Ecto neural progenitor cell (in vitro differentiated cells): ENCODE measurements at places on chromosomes 16 and 17.

DNA sequence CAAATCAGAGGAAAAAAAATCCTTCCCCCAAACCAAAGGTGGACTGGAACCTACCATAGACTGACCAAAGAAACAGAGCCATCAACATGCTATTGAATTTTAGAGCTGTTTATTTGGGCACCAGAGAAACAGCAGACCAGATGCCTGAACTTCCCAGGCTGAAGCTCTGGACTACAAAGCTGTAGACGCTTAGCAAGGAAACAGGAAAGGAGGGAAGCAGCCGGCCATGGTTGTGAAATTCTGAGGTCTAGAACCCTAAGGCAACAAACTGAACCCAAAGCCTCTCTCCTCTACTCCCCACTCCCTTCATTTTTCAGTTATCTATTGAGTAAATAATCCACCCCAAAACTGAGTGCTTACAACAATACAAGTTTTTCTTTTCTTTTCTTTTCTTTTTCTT is 45.4 kb upstream of the MEIOC start:
- no peak for DNase-seq

- no peak for DNase-seq
Observed at GRCh38 chr17:33517746-33518145, 224.7 kb upstream of the ASIC2 start.

GRCh38 chr17:73782231-73782630 is 138.0 kb upstream of the SDK2 start:
- DNase-seq: no peak

GRCh38 chr17:19021622-19022083 is 17.1 kb upstream of the FAM83G start:
- no peak for DNase-seq

GRCh38 chr17:4951486-4951885 is 567 bp downstream of the ENO3 start:
- DNase-seq: no peak

- no peak for DNase-seq
Observed at GRCh38 chr17:15952916-15953790, 8.2 kb downstream of the ADORA2B start.

- no peak for DNase-seq
Observed at GRCh38 chr16:53636978-53637377, 66.7 kb downstream of the RPGRIP1L start.

DNA sequence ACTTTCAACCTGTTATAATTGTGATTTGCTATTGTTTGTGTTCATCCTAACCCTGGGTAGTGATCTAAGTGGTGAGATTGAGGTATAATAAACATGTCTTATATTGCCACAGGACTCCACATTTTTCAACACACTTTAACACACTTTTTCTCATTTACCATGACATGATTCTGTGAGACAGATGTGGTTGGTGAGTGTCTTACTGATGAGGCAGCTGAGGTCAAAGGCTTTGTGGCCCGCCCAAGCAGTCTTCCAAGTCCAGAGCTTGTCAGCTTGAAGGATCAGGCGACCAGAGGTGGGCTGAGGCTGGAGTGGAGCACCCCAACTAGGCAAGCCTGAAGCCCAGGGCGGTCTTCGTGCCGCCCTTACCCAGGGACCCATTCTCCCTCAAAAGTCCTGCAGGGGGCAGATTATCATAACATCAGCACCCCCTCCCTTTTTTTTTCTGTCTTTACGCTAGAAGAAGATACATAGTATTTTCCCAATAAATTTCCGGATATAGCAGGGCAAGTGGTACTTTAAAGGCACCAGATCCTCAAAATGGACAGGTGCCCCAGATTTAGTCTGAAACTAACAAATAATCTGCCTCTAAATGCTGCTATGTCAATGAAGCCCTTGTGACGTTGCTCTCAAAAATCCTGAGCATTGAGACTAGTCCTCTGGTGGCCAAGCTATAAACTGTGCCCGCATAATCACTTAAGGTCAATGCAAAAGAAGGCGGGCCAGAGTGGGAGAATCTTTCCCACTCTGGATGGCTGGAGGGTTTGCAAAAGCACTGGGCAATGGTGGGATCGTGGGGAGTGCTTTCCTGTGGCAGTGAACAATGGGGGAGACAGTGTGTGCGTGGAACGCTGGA is 21.1 kb downstream of the KCTD19 start:
- DNase-seq: no peak

DNA sequence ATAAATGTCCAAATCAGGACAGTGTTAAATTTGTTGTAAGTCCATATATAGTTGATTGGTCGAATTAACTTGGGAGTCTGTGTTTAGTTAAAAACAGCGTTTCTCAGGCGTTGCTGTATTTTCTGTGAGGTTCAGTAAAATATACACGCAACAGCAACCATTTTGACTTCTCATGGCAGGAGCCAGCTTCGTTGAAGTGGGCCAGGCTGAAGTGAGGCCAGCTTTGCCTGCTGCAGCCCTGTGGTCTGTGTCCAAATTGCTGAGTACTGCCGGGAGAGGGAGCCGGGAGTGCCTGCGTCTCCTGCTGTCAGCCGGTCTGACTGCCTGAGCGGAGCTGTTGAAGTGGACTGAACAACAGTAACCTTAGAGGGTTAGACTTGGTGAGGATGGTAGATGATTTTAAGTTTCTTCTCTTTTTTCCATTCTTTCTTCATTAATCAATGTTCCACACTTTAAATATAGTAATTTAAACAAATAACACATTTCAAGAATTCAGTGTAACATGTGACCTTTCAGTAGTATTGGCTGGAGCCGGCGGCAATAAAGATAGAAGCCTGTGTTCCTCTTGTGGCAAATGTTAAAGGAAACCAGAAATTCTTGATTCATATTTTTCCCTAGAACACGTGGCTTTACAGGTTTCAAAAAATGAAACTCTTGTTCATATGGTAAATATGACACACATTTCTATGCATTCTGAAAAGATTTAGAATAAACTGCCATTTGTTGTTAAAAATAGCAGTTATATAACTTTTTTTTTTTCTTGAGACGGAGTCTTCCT is 37.0 kb upstream of the ZNF750 start:
- peak; percentile 75 for DNase-seq

- DNase-seq: no peak
Observed at GRCh38 chr17:46264456-46265198, 30.3 kb upstream of the LRRC37A start.

DNA sequence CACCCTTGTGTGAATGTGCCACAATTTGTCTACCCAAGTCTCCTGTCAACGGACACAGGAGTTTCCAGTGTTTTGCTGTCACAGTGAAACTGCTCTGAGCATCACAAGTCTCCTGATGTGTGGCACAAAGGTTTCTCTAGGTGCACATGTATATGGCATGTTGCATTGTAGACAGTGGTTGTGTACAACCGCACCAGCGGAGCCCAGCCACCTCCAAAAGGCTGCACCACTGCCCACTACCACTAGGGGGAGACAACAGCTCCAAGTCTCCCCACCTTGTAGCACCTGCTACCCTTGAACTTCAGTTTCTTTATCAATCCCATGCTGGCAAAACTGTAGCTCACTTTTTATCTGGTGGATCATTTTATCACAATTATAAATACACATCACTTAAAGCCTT is 95.5 kb upstream of the ZNF469 start:
- no peak for DNase-seq

- no peak for DNase-seq
Observed at GRCh38 chr16:65200156-65200773, 78.4 kb upstream of the CDH11 start.

DNA sequence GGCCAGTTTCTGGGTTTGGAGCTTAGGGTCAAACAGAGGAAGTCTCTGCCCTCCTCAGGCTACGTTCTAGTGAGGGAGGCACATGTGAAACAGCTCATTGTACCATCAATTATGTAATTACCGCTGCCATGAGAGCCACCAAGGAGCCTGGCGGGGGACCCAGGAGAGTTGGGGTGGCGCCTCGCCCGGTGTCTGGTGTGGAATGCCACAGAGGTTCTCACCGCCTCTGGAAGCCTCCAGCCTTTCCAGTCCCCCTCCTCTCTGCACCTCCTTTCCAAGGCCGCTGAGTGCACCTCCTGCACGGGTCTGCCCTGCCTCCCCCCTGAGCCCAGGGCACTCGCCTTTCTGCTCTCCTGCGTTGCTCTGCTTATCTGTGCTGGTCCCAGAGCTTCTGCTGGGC is 51.4 kb downstream of the SREBF1 start:
- no peak for DNase-seq

- DNase-seq: no peak
Observed at GRCh38 chr17:823501-823902, 41.3 kb downstream of the MRM3 start.

DNA sequence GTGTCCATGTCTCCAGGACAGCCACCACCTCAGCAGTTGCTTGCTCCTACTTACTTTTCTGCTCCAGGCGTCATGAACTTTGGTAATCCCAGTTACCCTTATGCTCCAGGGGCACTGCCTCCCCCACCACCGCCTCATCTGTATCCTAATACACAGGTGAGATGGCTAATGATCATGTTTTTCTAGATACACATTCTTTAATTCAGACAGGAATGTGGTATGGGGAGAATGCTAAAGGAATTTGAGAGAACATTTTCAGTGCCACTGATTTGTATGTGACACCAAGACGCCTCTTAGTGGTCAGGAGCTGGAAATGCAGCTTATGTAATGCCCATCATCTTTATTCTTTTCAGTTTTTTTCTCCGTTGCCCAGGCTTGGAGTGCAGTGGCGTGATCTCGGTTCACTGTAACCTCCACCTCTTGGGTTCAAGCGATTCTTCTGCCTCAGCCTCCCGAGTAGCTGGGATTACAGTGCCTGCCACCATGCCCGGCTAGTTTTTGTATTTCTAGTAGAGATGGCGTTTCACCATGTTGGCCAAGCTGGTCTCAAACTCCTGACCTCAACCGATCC is 8.9 kb upstream of the RAPGEFL1 start:
- DNase-seq: no peak
